ENCODE measurements at places on chromosomes 3 and 15.

DNA sequence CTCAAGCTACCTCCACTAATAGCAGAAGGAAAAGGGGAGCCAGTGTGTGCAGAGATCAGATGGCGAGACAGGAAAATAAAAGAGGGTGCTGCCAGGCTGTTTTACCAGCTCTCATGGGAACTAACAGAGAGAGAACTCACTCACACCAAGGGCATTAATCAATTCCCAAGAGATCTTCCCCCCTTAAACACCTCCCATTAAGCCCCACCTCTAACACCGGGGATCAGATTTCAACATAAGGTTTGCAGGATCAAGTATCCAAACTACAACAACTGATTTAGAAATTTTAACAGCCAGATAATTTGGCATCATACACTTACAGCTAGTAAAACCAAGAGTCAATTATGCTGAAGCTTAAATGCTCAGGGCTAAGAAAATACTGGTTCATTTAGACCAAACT is 18.9 kb downstream of the CD200 start:
- no peak for DNase-seq

DNA sequence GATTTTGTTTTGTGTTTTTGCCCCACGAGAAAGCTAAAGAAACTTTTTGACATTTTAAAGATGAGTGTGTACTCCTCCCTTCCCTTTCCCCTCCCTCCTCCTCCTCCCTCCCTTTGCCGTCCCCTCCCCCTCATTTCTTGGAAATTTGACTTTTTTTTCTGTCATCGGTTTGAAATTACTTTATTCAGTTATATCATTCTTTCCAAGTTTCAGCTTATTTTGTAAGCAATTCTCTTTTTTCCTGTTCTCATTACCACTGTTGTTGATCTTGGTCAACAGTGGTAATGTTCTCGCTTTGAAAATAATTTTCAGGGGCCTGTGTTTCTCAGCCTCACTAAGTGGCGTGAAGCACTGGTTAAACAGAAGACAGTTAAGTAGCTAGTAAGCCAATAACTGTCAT is 178.4 kb downstream of the AKAP13 start:
- DNase-seq: no peak

DNA sequence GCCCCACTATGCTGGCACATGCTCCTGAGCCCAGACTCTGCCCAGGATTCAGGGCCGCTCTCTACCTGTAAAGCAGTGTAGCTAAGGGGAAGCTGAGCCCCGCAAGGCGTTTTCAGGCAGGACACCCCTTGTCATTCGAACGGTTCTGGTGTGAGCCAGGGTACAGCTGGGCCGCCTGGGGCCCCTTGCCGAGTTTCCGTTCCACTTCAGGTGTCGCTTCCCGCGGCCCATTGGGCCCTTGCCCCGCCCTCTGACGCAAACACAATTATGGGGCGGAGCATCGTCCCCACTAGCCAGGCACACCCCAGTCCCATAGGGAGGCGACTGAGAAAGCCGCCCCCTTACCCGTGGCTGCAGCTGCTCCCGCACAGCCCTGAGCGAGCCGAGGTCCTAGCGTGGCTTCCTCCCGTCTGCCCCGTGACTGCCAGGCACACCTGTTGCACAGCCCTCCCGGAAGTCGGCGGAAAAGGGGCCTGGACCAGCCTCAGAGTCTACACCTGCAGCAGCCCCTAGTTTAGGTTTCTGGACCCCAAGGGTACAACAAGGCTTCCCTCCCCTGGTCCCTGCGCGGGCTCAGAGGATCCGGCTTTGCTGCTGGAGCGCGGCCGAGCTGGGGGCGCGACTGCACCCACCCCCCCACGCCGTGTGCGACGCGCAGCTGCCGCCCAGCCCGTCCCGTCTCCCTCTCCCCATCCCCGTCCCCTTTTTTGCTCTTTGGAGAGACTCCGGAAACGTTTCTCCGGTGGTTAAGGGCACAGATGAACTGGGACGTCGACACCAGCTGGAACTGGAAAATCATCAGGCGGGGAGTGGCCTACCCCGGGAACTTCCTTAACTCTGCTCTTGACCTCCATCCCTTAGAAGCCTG is at the start of gene PLSCR2:
TSS of gene PLSCR2 (minus strand) at position 412 of the 868 bp plus-strand sequence. CDS start 9,657 bp downstream, outside the sequence.
- DNase-seq: no peak

DNA sequence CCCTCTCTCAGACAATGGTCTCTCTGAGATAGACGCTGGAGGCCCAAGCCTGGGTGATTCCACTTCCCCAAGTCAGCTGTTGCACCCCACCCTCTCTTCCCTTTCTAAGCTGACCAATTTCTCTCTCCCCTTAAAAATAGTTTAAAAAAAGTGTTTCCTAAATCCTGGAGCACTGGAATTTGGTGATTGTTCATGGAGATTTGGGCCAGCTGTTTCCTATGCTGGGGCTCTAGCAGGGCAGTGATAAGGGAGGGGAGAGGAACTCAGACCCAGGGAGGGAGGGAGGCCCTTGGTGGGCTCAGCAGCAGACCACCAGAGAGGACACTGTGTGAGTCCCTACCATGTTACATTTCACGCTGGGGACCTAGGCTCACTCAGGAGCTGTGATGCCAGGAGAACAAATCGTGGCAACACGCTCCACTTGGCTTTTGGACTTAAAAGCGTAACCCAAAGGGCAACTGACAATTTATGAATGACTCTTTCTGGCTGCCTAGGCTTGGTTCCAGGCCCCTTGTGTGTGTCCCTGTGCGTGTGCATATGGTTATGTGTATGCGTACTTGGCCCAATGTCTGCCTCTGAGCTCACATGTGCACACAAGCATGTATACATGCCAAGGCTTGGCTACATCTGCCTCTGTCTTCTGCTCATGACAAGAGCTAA is 59.8 kb upstream of the INSYN1 start:
- no peak for DNase-seq

DNA sequence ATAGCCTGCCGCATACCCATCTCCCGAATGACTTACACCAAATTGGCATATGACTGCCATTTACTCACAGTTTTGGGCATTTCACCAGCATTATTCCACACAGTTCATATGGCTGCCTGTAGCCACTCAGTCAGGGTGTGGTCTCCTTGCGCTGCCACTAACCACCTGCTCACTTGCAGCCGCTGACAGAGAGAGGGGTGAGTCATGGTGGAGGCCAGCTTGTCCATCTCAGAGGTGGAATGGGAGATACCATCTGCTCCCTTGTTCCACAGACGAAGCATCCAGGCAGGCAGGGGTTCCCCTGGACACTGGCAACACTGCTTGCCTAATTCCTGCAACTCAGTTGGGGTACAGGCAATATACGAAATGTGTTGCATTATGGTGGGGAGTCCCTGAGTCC is 15.6 kb downstream of the CCRL2 start:
- DNase-seq: no peak

- DNase-seq: peak; percentile 15
These were observed 50.9 kb downstream of the C3orf20 start for GRCh38 chr3:14725564-14726440.

- DNase-seq: no peak
These were observed 27.2 kb downstream of the TNFAIP8L3 start for GRCh38 chr15:51067510-51067909.

DNA sequence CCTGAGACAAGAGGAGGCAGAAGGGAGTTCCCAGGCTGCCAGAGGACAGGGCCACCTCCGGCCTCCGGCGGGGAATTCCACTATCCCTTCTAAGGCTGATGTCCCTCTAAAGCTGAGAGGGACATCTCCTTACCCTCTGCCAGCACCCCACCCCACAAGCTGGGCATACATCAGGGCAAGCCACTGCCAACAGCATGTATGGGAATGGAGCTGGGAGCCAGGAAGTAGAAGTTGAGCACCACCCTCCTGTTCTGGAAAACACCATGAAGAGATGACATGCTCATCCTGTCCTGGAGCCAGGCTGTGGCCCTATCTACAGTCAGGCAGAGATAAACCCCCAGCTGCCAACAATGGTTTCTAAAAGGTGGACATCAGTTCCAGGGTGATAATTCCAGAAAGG is 7.1 kb downstream of the PLCD1 start:
- no peak for DNase-seq

DNA sequence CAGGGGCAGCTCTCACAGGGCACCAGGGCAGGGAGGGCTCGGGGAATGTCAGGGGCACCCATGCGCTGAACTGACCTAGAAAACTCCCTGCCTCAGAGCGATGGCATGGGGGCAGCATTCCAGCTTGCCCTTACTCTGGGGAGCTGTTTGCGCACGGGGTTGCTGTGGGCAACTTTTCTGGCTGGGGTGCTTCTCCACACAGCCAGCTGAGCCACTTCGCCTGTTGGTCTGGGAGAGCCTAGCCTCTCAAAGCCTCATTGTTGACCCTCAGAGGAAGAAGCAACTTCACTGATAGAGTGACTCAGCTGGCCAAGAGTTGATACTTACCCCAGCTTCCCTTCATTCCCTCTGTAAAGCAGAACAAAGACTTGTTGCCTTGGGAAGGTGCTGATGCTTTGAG is 42.6 kb upstream of the MRPS22 start:
- no peak for DNase-seq

DNA sequence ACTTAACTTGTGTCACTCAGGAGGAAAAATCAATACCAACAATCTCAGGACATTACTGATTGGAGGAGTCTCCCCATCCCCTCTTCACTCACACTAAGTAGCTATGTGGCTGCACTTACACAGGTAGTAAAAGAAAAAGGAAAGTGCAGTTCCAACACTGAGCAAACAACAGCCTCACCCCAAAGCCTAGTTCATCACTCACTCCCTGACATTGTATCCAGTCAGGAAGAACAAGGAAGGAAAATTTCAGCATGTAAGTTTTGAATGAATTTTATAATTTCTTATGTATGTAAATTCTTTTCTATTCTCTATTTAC is 273.4 kb downstream of the IGSF11 start:
- DNase-seq: no peak

GRCh38 chr15:58530056-58530590 is 98.3 kb downstream of the LIPC start:
- DNase-seq: no peak

DNA sequence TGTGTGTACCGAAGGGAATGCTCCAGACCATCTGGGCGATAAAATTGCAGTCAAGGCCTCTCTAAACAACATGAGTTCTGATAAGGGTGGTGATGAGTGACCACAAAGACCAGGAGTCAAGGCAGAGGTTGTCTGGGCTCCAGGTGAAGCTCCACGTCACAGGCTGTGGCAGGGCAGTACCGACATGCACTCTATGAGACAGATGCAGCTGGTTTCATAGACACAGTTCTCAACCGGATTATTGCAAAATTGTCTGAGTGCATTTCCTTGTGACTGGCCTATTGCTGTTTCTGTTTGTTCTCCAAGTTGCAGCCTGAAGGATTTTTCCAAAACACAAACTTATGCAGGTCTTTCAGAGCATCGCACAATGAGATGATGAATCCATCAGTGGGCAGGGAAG is 157.5 kb upstream of the HES1 start:
- no peak for DNase-seq

- DNase-seq: no peak
These were observed 165.0 kb downstream of the CD47 start for GRCh38 chr3:107925851-107926250.

DNA sequence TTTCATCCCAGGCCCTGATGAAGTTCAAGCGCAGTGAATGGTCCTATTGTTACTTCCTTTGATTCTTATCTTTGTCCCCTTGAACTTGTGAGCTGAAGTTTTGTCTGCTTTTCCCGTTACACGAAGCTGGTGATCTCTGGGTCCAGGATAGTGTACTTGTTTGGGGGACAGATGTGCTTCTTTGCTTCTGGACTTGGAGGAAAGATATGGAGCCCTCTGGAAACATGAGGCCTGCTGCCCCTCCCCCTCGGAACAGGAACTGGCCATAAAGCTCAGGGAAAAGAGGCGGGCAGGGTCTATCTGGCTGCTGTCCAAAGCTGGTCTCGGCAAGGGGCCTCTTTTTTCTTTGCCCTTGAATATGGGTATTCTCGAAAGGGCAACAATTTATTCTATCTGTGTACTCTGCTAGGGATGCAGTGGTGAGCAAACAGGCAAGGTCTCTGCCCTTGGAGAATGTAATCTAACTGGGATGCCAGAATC is 47.6 kb downstream of the IDH2 start:
- peak; percentile 35 for DNase-seq

DNA sequence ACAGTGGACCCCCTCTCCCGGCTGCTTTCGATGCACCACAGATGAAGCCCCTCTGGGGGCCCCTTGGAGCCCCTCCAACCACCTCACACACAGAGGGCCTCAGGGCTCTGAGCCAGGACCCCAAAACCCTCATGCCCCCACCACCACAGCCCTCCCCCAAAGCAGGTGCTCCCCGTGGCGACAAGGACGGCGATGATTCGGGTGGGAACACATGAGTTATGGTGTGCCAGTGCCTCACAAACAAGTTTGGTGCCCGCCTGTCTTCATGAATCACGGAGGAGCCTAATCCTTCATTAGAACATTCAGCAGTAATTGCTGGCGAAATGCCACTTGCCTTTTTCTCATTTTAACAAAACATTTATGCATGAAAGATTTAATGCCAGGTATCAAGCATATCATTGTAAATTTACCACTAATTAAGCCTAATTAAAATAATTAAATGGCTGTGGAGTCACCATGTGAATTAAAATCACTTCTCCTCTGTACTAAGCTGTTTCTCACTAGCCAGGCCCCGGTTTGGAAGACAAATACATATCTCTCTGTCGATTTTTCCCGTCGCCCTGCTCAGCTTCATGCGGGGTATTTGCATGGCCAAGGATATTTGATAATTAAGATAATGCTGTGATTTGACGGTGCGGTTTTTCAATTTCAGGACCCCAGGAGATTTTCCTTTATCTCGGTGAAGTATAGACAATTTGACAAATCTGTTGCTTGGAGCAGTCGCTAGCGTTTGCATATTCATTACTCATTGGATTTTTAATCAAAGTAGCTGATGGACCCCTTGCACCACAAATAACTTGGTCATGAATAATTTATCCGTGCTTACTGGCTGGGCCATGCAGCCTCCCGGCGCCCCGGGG is 157.0 kb downstream of the TLE3 start:
- no peak for DNase-seq

GRCh38 chr3:181316482-181316881 is 326.9 kb upstream of the DNAJC19 start:
- peak; percentile 25 for DNase-seq

DNA sequence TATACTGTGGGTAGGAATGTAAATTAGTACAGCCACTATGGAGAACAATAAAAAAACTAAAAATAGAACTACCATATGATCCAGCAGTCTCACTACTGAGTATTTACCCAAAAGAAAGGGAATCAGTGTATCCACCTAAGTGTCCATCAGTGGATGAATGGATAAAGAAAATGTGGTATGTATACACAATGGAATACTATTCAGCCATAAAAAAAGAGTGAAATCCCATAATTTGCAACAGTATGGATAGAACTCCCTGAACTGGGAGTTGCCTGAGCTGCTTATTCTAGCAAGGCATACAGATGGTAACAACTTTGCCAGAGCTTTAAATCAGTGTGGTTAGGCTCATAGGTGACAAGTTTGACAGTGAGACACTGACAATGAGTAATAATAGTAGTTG is 16.1 kb upstream of the APH1B start:
- DNase-seq: no peak

Data from nephron progenitor cell (in vitro differentiated cells).